ENCODE measurements at places on chromosomes 3 and 15.
A peak's percentile ranks its signal among the peaks of the same experiment; 100 is the strongest.

DNA sequence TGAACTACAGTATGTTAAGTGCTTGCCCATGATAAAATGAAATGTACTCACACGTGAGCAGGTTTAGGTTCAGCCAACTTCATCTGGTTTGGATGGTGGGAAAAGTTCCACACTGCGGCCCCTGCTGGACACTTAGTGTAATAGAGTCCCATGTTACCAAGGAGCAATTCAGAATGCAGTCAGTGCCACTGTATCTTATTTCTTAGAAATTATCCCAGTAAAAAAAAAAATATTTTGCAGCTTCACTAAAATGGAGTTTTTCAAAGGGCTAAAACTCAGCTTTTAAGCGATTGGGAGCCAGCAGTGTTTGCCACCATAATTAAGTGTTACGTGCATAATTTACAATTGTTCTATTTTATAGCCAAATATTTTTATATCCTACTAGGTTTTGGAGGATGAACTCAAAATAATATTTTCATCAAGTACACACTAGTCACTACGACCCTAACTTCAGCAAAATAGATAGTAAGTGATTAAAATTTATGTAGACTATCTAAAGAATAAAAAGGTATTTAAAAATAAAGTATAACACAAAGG, 371.7 kb upstream of the GBE1 start:
- DNase-seq: peak; percentile 54

- DNase-seq: no peak
Measured at GRCh38 chr15:66164788-66165187, 88.8 kb downstream of the MEGF11 start.

GRCh38 chr15:71005895-71006294, 109.4 kb upstream of the THSD4 start:
- no peak for DNase-seq

DNA sequence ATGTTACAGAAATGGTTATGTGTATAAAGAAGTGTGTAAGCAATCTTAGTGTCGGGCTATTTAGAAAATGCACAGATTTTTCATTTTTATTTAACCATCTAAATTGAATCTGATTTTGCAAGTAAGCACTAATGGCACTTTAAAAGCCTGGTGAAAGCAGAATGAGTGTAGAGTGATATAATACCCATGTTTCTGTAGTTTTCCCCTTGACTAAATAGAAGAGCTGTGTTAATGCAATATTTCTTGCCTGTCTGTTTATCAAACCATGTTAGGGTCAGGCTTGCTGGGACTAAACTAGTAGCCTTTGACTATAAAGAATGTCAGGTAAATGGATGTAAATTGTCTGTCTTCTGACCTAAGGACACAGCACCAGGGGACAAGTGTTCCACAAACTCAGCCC, 714.0 kb downstream of the CADM2 start:
- DNase-seq: no peak

GRCh38 chr15:95086531-95087252, 855.3 kb downstream of the MCTP2 start:
- DNase-seq: no peak

DNA sequence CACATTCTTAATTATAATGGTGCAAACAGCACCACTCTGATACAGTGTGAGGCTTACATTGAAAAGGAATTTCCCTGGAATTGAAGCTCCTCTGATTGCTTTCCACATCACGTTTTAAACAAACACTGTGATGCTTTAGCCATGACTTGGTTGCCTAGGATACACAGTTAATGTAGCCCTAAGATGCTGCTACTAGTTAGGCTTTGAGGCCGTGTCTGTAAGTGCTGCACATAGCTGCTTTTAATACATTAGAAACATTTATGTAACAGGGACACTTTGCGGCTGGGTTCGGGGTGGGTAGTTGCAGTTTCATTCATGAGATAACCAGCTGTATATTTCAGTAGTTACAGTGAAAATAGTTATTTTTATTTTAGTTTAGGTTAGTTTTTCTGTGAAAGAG, 334.7 kb downstream of the NLGN1 start:
- no peak for DNase-seq

DNA sequence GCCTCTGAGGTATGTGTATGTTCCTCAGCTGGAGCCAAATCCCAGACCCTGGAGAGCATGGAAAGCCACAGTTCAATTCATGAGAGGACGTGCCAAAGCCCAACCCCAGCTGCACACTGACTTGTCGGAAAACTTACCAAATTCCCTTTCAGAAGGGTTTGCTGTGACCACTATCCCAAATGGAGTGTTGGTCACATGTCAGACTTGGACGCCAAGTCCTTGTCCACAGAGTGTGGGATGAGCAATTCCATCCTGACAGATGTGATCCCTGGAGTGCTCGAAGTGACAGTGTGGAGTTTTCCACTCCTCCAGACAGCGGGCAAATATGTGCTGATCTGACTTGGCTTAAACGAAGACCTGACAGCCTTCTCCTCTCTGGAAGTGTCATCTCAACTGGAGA, 71.2 kb downstream of the RORA start:
- no peak for DNase-seq

- DNase-seq: no peak
Measured at GRCh38 chr15:31487811-31488436, 161.3 kb downstream of the KLF13 start.

GRCh38 chr15:57567891-57568290, 23.8 kb upstream of the MYZAP start:
- DNase-seq: no peak

DNA sequence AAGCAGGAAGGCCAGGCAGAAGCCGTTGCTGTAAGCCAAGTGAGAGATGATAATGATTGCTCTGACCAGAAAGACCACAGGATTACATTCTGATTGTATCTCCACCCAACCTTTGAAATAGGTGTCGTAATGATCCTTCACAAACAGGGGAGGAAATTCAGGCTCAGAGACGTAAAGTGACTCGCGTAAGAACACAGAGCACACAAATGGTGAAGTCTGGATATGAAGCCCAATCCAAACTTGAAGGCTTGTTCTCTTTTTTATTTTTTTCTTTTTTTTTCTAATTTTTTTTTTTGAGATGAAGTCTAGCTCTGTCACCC, 25.3 kb upstream of the PIAS1 start:
- no peak for DNase-seq

GRCh38 chr15:60464836-60465630, 13.9 kb downstream of the ICE2 start:
- no peak for DNase-seq

- DNase-seq: no peak
Measured at GRCh38 chr3:54780336-54780735, 147.5 kb downstream of the LRTM1 start.

DNA sequence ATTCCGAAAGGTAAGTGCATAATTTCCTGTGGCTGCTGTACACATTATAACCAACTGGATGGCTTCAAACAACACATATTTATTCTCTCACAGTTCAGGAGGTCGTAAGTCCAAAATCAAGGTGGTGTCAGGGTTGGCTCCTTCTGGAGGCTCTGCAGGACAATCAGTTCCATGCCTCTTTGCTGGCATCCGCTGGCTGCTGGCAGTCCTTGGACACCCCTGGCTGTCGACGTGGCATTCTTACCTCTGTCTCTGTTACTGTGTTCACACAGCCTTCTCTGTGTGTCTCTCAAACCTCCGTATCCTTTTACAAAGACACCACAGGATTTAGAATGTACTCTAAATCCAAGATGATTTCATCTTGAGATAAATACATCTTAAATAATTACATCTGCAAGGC, 398.8 kb upstream of the ATP10A start:
- no peak for DNase-seq

- peak; percentile 5 for DNase-seq
Measured at GRCh38 chr15:68410466-68411342, 21.3 kb downstream of the ITGA11 start.

- DNase-seq: no peak
Measured at GRCh38 chr3:73431183-73431900, 193.4 kb downstream of the PDZRN3 start.

- no peak for DNase-seq
Measured at GRCh38 chr3:179536256-179536655, 26.5 kb upstream of the ACTL6A start.

- no peak for DNase-seq
Measured at GRCh38 chr15:80076321-80077318, 17.1 kb downstream of the ZFAND6 start.

DNA sequence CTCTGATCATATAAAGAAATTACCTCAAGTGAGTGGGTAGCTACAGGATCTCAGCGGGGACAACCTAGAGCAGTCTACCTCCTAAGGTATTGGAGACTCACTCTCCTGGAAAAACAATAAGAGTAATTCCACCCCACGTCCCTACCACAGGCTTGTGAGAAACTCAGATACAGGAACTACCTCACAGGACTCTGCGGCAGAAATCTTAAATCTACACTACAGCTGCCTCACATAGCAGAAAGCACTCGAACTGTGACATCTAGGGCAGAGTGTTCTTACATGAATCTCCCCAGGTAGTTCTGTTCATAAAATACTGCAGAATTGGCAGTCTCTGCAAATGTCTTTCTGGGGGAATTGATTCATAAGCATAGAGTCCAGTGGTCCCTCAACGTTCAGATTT, 382.9 kb upstream of the IL12A start:
- no peak for DNase-seq

GRCh38 chr3:121467085-121467484, 78.7 kb downstream of the POLQ start:
- no peak for DNase-seq

GRCh38 chr3:147189016-147189415, 217.3 kb downstream of the ZIC4 start:
- no peak for DNase-seq

- no peak for DNase-seq
Measured at GRCh38 chr15:69159805-69160140, 662 bp upstream of the GLCE start.

- DNase-seq: no peak
Measured at GRCh38 chr3:193040836-193041672, 123.4 kb upstream of the MB21D2 start.

GRCh38 chr3:188510366-188510765, 356.4 kb downstream of the LPP start:
- no peak for DNase-seq

- no peak for DNase-seq
Measured at GRCh38 chr3:72628065-72628464, 220.2 kb downstream of the SHQ1 start.

DNA sequence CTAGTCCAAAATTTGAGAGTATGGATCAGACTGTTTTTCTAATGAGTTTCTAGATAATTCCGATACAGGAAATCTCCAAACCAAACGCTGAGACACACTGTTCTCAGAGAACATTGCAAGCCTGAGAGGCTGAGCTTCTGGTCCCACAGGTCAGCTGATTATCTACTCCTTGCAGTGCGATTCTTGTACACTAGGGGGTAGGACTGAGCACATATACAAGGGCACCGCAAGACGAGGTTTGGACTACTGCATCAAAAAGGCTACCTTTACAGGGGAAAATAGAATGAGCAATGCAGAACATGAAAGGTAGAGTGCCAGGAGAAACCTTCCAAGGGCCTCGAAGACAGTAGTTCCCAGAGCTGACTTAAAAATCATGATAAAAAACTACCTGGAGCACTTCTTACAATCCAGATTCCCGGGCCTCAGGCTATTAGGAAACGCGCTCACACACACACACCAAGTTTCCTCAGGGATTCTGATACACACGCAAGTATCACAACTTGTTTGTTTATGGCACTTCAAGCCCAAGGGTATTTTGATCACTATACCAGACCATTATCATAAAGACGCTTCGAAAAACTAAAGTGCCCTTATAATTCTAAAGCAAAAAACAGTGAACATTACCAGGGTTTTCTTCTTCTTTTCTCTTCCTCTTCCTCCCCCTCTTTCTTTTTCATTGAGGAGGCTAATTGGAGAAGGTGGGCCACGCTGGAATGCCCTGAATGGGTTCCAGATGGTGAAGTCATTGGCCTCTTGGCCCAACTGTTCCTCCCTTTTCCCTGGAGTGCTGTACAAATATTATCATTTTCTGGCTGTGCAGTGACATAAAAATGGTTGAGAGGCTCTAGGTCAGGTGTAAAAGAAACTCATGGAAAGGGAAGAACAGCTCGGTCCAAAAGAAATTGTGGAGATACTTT, 61.8 kb downstream of the SLC12A8 start:
- peak; percentile 68 for DNase-seq

- DNase-seq: no peak
Measured at GRCh38 chr15:87045746-87046145, 966.1 kb downstream of the AGBL1 start.

GRCh38 chr3:33299395-33300081, 22.3 kb downstream of the FBXL2 start:
- no peak for DNase-seq

DNA sequence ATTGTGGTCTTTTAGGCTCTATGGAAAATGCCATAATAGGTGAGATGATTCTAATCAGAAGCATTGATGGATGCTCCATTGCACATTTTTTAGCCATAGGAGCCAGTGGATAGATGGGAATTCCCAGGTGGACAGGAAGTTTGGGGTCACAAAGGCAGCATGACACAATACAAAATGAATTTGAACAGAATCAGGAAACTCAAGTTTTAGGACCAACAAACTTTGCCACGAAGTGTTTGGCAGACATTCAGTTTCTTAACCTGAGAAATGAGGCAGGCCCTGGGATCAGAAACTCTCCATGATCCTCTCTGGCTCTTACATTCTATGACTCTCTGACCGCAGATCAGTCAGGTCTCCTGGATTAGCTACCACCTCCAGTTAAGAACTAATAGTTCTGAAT, 275.4 kb downstream of the TIGIT start:
- DNase-seq: no peak

DNA sequence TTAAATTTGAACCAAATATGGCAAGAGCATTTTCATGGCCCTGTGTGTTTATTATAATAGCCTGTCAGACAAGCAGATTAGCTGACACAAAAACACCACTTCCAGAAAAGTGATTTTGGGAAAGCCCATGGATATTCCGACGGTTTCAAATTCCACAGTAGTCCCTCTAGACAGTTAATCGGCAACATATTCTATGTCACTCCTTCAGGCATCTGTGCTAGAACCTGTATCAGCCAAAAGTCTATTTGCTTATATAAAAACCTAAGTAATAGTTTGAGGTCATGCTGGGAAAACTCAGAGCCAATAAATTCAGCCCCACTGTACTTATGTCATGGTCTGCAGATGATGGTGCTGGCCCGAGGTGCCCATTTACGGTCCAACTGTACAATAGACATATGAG, 110.2 kb upstream of the ARHGEF26 start:
- no peak for DNase-seq

DNA sequence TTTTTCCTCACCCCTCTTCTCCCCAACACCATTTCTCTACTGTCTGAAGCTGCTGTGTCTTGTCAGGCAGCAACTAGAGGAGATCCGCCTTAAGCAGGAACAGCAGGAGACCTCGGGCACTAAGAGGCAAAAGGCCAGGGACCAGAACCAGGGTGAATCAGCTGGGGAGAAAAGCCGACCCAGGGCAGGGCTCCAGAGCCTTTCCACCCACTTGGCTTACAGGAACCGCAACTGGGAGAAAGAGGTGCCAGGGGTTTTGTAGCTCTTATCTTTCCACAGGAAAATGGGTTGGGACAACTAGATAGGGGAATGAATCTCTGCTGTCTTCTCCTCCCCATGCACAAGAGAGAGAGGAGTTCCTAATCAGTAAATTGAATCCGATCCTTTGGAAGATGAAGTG, 3.0 kb upstream of the NGRN start:
- DNase-seq: no peak

DNA sequence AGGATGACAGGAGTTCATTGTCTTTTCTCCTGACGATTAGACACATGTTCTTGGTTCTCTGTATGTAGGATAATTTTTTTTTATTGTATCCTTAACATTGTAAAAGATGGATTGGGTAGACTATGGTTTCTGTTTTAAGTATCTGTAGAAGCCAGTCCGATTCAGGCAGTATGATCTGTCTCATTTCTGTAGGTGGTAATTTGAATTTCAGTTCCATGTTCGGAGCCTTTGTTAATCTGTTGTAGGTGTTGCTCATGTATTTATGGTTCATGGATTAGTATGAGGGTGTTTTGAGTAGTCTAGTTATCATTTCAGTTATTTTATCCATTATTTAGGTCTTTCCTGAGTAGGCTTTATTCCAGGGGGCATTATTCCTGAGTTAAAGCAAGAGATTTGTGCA, 32.4 kb upstream of the MME start:
- no peak for DNase-seq

All from activated naive CD4-positive, alpha-beta T cell treated with anti-CD3 and anti-CD28 coated beads, Interleukin-2, amount 10 ng/mL, durations not matched to agents 7 days and 5 days (primary cell).